Caudate nucleus (tissue), 63 donors: ENCODE measurements at places on chromosomes 16 and 17.

DNA sequence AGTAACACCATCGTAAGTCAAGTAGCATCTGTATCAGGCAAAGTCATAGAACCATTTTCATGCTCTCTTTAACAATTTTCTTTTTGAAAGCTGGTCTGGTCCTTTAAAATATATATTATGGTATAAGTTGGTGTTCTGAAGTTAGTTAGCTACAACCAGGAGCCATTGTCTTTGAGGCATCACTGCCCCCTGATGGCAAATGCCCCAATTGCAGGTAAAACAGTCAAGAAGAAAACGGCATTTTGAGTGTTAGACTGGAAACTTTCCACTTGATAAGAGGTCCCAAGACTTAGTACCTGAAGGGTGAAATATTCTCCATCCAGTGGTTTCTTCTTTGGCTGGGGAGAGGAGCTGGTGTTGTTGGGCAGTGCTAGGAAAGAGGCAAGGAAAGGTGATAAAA, 14.1 kb downstream of the TP53 start:
- DNase-seq: no peak

DNA sequence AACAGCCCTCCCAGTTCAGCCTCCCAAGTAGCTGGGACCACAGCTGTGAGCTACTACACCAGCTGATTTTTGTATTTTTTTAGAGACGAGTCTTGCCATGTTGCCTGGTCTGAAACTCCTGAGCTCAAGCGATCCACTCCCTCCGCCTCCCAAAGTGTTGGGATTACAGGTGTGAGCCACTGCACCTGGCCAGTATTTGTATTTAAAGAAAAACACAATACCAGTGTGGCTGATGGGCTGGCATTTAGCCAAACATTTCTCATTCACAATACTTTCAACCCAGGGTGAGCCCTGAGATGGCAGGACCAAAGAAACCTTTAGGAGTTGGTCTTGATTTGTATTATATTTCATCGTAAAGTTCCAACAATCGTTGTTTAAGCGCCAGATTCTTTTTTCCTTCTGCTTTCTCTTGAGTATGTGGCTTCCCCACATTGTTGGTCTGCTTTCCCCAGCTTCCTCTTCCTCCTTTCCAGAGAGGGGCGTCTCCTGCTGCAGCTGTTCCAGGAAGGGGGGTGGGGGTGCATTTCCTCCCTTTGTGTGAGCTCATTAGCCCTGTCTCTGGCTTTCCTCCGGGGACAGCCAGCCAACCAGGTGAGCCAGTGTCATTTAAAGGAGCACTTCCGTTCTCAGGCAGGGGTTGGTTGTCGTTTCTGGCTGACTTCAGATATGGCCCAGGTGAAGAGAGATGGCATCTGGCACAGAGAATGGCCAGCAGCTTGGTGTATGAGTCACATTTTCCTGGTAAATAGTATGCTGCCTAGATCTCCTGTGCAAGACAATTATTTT, 79.9 kb downstream of the GPRC5B start:
- no peak for DNase-seq

GRCh38 chr16:89981414-89981813, 32.9 kb downstream of the DEF8 start:
- DNase-seq: no peak

DNA sequence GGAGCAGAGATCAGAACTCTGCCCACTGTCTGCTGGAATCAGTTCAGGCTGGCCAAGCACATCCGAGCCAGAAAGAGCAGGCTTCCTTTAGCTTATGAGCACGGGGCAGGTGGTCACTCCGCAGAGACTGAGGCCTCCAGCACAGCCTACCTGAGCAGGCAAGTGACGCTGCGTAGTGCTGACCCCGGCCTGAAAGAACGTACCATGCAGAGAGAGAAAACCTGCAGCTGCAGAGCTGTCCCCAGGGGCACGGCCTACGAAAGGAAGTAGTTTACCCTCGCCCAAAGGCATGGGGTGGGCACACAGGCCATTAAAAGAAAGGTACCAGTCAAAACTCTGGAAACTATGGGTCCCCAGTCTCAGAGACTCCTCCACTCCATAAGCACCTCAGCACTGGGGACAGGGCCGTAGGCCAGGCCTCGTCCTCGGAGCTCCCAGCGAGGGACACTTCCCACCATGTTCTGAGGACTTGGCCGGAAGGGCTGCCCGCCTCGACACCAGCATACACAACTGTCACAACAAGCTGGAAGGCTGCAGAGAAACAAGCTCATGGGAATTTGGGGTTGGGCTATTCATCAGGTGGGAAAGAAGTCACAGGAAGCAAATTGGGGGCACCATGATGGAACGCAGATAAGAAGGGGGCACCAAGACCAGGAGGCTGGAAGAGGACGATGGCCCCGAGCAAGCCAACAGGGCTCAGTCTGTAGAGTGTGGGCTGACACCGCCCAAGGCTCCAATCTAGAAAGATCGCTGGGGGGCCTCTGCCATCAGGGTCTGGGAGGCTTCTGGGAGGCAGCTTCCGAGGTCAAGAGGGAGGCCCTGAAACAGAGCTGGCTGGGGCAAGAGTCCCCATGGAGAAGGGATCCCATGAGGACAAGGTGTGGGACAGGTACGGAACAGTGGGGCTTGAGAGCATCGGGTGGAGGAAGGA, 21.2 kb downstream of the MEAK7 start:
- no peak for DNase-seq

- DNase-seq: no peak
These were observed 3.3 kb downstream of the XYLT2 start for GRCh38 chr17:50349243-50349600.

DNA sequence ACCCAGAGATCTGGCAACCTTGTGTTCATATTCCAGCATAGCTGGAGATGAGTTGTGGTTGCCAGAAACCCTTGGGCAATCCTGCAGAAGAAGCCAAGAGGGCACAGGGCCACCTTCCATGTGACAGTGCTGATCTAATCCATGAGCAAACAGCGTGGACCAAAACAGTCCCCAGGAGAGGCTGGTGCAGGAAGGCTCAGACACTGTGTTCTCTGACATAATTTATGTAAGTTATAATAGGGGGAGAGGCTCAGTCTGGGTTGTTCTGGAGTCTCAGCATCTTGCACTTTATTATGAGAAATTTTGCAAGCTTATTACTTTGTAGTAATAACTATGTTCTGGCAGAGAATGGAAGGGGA, 273.9 kb downstream of the HAPSTR1 start:
- peak; percentile 85 for DNase-seq

- DNase-seq: no peak
These were observed 6.4 kb downstream of the ST6GALNAC2 start for GRCh38 chr17:76579281-76579680.

DNA sequence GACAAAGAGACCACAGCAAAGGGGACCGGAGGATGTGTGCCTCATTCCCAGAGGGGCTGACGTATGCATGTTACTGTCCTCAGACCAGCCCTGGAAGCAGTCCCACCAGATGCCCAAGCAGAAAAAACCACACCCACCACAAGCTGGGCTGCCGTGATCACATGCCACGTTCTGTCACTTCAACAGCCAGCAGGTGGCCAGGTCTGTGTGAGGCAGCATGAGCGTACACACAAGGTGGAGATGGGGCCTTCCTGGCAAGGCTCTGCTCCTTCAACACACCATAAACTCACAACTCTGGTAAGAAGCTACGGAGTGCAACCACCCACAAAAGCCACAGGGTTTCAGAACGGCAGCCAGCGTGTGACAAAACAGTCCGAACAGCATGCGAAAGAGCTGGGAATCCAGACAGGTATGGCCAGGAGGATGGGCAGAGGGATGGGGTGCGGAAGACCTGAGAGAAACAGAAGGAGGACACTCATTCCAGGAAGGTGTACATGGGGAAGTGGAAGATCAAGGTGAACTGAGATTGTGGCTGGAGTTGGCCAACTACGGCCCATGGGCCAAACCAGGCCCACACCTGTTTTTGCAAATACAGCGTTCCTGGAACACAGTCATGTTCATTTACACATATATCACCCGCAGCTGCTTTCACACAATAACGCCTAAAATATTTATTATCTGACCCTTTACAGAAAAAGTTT, 27.9 kb downstream of the MBTPS1 start:
- no peak for DNase-seq
